Coronary artery (tissue), 2 donors: ENCODE measurements at places on chromosomes 7 and 10.

DNA sequence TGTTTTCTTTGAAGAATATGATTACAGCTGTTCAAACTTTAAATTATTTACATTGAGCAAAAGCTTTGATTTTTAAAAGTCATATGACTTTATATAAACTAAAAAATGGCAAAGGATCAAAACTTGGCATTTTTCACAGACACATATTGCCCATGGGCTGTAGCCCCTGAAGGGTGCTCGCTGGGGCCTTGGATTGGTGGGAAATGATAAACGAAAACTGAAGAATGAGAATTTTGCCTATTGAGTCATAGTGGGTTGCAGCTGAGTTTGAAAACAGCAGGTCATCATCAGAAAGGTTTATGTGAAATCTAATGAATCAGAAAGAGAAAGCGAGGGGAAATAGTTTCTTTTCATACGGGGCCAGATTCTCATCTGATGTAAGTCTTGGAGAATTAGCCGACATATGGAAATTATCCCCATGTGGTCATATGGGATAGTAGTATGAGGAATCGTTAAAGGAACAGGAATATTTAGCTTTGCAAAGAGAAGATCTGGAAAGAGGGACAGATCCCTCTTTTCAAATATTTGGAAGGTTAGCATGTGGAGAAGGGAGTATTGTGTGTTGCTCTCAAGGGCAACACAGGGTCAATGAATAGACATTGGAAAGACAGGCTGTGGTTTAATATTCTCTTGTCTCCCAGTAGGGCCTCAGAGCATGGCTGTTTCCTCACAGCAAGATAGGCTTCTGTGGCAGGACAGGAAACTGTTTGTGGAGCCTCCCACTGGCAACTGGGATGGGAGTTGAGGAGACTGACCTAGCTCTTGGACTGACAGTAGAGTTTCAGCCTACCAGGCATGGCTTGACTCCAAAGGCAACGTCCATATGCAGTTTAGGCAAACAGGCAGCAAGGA lies 119.0 kb downstream of the FZD1 start:
- no peak for DNase-seq

DNA sequence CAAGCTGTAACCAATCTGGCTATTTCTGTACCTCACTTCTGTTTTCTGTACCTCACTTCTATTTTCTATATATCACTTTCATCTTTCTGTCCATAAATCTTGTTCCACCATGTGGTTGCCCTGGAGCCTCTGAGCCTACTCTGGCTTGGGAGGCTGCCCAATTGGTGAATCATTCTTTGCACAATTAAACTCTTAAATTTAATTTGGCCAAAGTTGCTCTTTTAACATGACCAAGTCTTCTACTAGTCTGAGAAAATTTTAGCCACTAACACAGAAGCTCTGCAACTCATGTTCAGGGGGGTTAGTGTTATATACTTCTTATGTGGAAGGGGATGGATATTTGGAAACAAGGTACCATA lies 503.5 kb downstream of the KIF20B start:
- DNase-seq = no peak

- no peak for DNase-seq
Observed at GRCh38 chr10:12357525-12358151, 8.3 kb downstream of the CAMK1D start.

GRCh38 chr10:62058476-62058875 lies 157.0 kb downstream of the ARID5B start:
- no peak for DNase-seq

DNA sequence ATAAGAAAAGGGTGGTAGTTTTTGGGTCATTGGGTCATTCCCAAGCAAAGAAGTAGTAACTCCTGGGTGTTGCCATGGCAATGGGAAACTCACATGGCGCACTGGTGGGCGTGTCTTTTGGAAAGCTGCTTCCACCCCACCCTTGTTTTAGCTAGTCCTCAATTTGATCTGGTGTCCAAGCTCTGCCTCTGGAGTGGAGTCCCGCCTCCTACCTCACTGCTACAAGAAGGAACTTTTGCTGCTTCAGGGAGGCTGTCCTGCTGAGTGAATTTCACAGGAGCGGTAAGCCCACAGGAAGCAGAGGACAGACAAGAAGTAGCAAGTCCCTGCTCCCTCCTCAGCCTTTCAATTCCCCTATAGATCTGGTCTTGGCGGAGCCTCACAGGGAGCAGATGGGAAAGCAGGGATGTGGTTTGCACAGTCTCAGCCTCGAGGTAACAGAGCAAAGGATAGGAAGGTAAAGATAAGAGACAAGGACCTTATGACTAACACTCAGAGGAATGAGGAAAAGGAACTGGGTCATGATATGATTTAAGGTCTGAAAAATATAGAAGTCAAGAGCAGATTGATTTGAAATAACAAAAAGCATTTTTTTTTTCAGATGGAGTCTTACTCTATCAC lies 700.3 kb downstream of the TNS3 start:
- no peak for DNase-seq

- no peak for DNase-seq
Observed at GRCh38 chr7:2261611-2262010, 19.6 kb downstream of the NUDT1 start.
